Naive thymus-derived CD4-positive, alpha-beta T cell (primary cell): ENCODE measurements at places on chromosomes 6 and 20. TPM values are rescaled to one million over a fixed set of nuclear protein-coding genes. Genes with fewer than 3 reads are reported as not detected.

The SEC23B gene
- total RNA-seq, result 101 and 102 TPM in 2 replicates

The RNF114 gene
- total RNA-seq, result 101 TPM

The SAMD3 gene
- 40.7 TPM for total RNA-seq

The PAX1 gene
- total RNA-seq, result not detected

The SNX21 gene
- 0.41 and 0.94 TPM in 2 replicates for total RNA-seq

The DACT2 gene
- total RNA-seq, result not detected

The GSTA4 gene
- total RNA-seq, result 0.34 TPM

The TOX2 gene
- 0.22 TPM for total RNA-seq

The FOXO3 gene
- 20.5 TPM for total RNA-seq

The WFDC12 gene
- not detected in 2 replicates for total RNA-seq

The RAB44 gene
- 1.8 TPM for total RNA-seq

The NR2E1 gene
- not detected in 2 replicates for total RNA-seq

The FAM217A gene
- not detected for total RNA-seq

The ABHD16A gene
- total RNA-seq, result 69.8 TPM
